ENCODE measurements at places on chromosomes 6 and 20.
A peak's percentile ranks its signal among the peaks of the same experiment; 100 is the strongest.

GRCh38 chr6:69768664-69769063 is 28.1 kb downstream of the LMBRD1 start:
- no peak for DNase-seq

DNA sequence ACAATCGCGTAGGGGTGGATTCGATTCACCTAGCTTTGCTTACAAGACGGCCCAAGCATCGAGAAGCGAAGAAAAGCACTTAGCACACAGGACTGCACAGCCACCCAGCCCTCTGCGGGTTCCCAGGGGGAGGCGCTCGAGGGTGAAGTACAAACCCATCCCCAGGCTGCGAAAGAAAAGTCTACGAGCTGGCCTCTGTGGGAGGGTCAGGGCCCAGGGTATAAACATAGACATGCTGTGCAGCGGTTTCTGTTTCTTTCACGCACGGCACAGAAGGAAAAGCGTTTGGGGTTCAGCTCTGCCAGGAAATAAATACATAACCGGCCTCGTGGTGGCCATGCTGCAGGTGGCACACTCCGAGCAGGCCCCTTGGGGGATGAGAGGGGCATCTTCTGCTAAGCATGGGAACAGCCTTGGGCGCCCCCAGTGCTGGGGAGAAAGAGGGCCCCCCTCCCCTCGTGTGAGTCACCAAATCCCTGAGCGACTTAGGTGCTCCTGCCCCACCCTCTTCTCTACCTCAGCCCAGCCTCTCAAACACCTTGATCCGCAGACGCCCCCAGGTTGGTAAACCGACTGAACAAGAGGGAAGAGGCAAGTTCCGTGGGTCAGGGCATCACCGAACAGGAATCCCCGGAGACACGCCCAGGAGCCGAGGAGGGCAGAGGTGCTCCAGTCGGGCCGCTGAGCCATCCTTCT is 91.6 kb upstream of the RIPOR2 start:
- DNase-seq, result peak; percentile 66

DNA sequence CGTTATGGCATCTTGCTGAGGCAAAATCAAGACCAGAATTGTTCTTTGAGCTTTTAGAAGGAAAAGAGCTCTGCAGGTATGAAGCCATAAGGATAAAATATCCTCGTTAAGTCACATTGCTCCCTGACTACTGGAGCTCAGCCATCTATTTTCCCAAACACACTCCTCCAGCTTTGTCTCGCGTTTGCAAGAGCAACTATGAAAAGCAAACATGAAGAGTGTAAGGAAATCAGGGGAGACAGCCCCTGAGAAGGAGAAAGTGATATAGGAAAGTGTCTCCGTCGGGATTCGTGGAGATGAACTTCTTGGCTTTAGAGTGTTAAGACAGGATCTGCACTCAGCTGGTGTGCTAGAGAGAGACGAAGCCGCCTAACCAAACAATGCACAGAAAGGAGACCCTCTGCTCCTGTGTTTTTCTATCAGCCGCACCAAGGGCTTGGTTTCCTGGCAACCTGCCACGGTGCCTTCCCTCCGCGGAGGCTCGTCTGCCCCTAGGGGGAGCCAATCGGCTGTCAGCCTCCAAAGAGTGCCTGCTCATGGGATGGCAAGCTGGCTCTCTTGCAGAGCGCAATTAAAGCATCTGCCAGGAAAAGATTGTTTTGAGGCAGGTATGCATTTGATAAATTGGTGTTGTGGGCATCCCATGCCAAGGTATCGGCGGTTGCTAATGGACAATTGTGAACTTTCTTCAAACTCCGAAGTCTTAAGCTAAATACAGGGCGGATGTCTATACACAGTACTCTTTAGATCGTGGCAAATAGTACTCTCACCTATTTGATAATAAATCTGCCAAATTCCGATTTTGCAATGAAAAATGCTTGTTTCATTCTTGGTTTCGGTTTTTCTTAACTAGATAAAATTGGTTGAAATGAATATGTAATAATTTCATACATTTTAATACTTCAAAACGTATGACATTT is 603.2 kb downstream of the RNF144B start:
- DNase-seq, result no peak

GRCh38 chr6:72974276-72974675 is 251.0 kb downstream of the KHDC1L start:
- no peak for DNase-seq

DNA sequence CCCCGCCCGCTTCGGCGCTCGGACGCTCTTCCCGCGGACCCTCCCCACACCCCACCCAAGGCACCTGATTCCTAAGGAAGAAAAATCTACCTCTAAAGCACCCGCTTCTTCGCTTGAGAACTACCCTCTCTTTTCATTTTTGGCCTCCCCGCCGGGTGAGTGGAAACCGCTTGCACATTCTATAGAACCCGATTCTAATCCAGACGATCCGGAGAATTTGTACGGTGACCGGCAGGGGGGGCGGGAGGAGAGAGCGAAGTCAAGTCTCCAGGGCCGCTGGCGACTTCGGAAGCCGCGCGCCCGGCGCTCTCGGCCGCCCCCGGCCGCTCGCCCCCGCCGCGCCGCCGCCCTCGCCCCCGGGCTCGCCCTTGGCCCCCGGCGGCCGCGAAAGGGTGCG is at the start of gene RBM24:
TSS of gene RBM24 (plus strand) at position 262 of the 397 bp plus-strand sequence. CDS start 221 bp downstream, outside the sequence.
- no peak for DNase-seq

- DNase-seq, result no peak
Observed at GRCh38 chr6:17419189-17419575, 25.8 kb downstream of the CAP2 start.

- peak; percentile 27 for DNase-seq
Observed at GRCh38 chr20:50189681-50190250, 864 bp upstream of the CEBPB start.

GRCh38 chr6:49646130-49646824 is 9.6 kb upstream of the RHAG start:
- no peak for DNase-seq

DNA sequence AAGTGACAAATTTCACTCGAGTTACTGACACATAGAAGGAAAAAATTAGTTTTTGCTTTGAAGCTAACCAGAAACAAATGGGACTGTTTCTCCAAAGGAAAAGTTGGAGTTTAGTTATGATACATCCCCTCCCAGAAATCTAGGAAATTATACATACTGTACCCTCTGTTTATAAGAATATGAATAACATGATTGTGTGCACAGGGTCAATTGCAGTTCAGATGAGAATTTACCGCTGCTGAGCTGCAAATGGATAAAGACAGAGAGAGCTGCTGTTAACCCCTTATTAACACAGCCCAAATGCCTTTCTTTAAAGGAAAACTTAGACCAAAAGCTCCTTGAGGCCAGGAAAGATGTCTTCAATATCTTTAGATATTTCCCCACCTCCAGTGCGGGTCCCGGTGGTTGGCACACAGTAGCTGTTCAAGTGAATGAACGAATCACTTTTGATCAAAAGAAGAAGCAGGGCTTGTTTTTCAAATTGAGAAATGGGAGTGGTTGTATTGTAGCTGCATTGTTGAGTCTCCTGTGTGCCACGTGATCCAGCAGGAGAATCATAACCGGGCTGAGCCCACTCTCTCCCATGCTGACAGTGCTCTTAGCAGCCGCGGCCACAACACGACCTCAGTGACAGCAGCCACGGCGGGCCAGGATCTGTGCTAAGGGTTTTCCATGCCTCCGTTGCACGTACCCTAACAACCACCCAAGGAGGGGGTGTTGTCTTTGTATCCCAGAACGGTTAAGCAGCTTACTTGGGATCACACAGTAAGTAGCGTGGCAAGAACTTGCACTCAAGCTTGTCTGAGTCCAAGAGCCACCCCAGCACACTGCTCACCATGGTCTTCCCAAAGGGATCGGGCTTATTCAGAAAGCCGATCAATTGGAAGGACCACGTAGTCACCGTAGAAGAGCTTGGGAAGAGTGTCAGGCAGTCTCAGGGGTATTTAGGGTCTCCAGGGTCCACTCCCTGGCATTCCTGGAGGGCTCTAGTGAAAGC is 53.5 kb upstream of the BMP6 start:
- DNase-seq, result no peak

DNA sequence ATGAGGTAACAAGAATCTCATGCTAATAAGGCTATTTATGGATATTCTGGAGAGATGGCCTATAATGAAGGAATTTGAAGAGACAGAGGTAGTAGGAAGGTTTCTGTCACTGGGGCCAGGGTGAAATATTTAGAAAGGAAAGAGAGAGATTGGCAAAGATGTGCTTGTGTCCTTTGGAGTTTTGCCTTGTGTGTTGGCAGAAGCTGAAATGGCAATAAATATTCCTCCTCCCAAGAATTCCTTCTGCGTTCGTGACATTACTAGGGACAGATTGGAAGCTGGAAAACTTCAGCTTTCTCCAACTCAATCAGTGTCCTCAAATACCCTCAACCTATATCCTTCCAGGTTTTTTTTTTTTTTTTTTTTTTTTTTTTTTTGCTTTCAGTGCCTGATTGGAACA is 6.3 kb downstream of the SAMD5 start:
- DNase-seq, result no peak

DNA sequence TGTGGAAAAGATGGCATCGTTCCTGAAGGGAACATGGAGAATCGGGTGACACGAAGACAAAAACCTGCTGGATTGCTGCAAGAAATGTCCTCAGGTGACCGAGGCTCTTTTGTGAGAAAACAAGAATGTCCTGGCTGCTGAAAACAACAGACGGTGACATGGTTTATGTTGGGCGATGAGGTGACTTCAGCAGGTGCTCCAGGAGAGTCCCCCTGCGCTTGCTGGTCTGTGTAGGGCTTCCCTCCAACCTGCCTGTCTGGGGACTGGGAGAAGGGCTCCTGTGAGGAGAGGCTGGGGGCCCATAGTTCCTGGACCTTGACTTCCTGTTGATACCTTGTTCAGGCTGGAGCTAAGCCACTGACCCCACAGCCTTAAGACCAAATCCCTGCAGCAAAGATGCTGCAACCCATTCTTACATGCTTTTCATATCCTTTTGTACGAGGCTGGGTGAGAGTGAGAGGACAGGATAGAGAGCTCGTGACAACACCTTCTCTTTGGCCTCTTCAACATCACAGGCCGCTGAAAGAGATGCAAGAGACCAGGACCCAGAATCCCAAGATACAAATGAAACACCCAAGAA is 134.8 kb downstream of the CD83 start:
- no peak for DNase-seq

GRCh38 chr6:25054469-25054868 is 118.7 kb upstream of the RIPOR2 start:
- DNase-seq, result no peak

GRCh38 chr20:5150226-5151076 is 23.6 kb downstream of the CDS2 start:
- no peak for DNase-seq

DNA sequence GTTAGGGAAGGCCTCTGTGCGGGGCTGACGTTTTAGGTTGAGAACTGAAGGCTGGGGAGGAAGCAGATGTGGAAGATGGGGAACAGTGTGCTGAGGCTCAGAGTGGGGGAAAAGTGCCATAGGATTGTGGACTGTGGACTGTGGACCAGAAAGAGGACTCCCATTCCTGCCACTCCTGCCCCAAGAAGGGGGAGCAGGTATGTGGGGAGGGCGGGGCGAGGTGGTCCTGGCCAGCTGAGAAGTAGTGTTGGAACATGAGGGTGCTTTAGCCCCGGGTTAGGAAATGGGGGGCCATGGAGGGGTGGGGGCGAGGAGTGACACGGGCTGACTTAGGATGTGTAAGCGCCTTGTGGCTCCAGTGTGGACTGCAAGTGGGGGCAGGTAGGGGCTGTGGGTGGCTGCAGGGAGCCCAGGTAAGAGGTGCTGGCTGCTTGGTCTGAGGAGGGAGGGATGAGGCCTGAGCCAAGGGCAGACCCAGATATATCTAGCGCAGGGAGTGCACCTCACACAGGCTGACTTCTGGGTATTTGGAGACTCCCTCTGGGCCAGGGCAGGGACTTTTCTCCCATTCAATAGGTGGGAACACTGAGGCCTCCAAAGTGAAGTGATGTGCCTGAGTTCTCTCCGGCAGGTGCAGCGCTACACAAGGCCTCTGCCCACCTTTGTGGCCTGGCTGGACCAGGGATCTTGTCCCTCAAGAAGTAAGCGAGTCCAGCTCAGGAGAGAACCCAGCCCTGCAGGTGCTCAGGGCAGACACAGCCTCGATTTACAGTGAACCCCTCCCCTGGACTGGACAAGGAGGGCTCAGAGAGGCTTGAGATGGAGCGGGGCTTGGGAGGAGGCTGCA is 76.6 kb upstream of the TOX2 start:
- no peak for DNase-seq

- DNase-seq, result no peak
Observed at GRCh38 chr20:62933966-62934365, 4.0 kb upstream of the GID8 start.

- no peak for DNase-seq
Observed at GRCh38 chr20:2296524-2297356, 939 bp downstream of the TGM3 start.

GRCh38 chr20:63648895-63649589 is 4.2 kb downstream of the STMN3 start:
- no peak for DNase-seq

DNA sequence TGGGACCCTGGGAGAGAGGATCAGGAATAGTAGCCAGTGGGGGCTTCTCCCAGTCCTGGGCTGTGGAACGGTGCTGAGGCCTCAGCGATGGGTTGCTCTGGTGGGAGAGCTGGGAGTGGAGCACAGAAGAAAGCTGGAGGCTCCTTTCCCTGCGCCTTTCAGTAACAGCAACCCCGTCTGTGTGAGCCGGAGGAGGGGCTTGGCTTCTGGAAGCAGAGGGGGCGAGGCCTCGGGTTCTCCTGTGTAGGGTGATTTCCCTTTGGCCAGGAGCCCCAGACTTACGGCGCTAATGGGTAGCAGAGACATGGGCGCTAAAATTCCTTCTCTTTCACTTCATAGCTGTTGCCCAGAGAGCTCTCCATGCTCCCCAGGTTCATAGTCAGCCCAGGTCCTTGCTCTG is 55.0 kb downstream of the DAAM2 start:
- no peak for DNase-seq

DNA sequence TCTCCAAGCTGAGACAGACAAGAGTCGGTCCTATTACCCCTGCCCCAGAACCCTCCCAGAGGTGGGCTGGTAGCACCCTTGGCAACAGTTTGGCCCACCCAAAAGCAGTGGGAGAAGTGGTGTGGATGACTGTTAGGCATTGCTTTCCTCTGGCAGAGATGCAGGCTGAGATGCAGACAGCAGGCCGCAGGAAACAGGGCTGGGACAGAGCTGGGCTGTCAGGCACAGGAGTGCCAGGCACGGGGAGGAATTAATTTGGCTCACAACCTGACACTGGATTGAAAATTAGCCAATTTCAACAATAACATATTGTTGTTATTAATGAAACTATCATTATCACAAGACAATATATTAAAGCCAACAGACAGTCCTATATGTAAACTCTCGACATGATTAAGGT is 15.7 kb upstream of the SIRT5 start:
- DNase-seq, result no peak

- DNase-seq, result no peak
Observed at GRCh38 chr6:39867592-39867991, 66.7 kb downstream of the MOCS1 start.

- no peak for DNase-seq
Observed at GRCh38 chr6:87574237-87574804, 15.5 kb downstream of the RARS2 start.

DNA sequence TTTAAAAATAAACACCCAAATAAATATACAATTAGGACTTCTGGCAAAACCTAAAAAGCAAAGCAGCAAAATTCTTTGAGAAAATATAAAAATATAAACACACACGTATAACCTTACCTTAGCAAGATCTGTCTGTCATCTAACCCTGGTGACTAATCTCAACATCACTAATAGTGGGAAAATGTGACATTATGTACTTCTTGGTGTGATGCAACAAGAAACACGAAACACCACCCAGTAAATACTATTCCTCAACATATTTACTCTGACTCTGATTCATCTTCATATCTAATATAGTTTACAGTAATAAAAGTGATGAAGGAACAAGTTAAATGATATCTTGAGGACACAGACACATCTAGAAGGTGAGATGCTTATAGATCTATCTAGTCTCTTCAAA is 332.6 kb upstream of the MANEA start:
- no peak for DNase-seq

All from stimulated activated CD8-positive, alpha-beta memory T cell treated with anti-CD3 and anti-CD28 coated beads, Interleukin-7, amount 100 ng/mL, for 4 hours (primary cell).